ENCODE measurements at places on chromosomes 12 and 14.
A peak's percentile ranks its signal among the peaks of the same experiment; 100 is the strongest.

DNA sequence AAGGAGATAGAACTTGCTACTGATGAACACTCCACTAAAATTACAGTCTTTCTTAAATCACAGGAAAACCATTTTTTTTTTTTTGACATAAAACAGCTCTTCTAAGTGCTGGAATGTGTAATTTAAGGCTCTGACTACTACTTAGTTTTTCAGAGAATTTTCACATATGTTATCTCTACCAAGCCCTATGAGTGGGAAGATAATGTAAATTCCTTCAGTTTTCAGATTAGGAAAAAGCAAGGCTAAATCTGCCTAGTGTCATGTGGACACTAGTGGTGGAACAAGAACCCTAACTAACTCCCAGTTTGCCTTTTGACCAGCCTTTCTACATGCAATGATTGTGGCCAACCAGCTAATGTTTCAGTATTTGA lies 37.3 kb upstream of the CSRP2 start:
- H3K4me3 ChIP-seq, result no peak overlapping the region
- no peaks in the 10 kb centered on the region for H3K27me3 ChIP-seq
- no peak for DNase-seq
- H3K4me1 ChIP-seq, result no peaks in the 10 kb centered on the region

- H3K4me1 ChIP-seq, result peaks cover under 1% of the 10 kb centered on the region
- no peak overlapping the region for H3K27ac ChIP-seq
- H3K27me3 ChIP-seq, result no peaks in the 10 kb centered on the region
- H3K4me3 ChIP-seq, result no peak overlapping the region
- no peaks in the 10 kb centered on the region for H3K36me3 ChIP-seq
Observed at GRCh38 chr14:74980398-74980730, 22.4 kb upstream of the EIF2B2 start.

- no peak overlapping the region for H3K4me3 ChIP-seq
- H3K36me3 ChIP-seq, result no peaks in the 10 kb centered on the region
- H3K4me1 ChIP-seq, result no peaks in the 10 kb centered on the region
Observed at GRCh38 chr12:8855891-8856290, 33.5 kb downstream of the A2ML1 start.

DNA sequence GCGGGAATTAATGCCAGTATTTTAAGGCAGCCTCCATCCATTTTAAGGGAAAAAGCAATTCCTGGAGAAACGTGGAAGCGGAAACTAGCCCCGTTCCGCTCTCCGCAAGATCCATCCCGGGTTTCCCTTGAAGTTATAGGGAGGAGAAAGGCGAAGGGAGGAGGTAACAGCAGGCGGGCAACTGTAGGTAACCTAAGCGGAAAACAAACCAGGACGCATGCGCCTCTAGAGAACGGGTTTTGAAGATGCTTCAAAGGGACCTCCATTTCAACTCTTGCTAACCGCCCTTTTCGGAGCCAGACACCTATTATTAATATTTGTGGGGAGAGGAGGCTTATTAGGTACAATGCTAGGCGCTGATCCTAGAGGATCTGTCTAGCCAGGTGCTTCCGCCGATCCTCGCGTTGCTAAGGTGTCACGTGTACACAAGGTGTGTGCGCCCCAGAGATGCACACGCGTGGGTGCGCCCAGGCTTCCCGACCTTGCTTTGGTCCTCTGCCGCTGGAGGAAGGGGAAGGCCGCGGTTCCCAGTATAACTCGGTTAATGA lies 6.2 kb downstream of the TBX5 start:
- peaks cover 98% of the 10 kb centered on the region for H3K27me3 ChIP-seq
- H3K4me3 ChIP-seq, result no peak overlapping the region

DNA sequence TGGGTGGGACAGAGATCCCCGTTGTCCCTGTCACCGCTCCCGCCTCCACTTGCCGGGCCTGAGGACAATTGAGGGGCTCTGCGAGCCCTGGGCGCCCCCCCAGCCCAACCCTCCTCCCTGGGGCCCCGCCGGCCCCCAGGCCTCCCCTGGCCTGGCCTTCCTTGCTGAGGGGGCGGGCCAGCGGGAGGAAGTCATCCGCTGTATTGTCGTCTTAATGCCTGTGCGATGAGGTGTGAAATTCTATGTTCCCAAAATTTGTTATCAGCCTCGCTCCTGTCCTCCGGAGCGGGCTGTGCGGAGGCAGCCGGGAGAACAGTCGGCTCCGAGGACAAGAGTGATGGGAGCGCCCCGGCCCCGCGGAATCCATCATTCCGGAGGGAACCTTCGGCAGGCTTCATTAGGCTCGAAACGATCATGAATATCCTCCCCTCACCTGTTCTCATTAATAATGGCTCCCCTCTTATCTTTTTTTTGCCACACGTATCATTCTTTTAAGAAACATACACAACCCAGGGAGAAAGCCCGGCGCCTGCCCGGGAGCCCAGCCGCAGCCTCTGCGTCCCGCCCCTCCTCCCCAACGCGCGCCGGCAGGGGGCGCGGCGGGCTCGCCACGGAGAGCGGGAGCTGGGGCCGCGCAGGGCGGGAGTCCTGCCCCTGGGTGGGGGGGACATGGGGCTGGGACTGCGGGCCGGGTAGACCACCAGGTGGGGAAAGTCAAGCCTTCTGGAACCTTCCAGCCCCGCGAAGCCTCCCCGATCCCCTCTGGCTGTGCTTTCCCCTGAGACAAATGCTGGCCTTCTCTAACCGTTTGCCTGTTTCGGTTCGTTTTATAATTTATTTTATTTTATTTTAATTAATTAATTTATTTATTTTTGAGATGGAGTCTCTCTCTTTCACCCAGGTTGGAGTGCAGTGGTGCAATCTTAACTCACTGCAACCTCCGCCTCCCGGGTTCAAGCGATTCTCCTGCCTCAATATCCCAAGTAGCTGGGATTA lies 17.1 kb upstream of the DLK1 start:
- no peak for DNase-seq
- H3K27me3 ChIP-seq, result no peaks in the 10 kb centered on the region
- peak overlapping the region; percentile 80 for H3K27ac ChIP-seq
- H3K4me1 ChIP-seq, result peaks cover 19% of the 10 kb centered on the region
- no peaks in the 10 kb centered on the region for H3K36me3 ChIP-seq

GRCh38 chr12:75692876-75693275 lies 181.5 kb upstream of the KRR1 start:
- no peak overlapping the region for H3K27ac ChIP-seq
- H3K4me1 ChIP-seq, result no peaks in the 10 kb centered on the region
- no peak for DNase-seq
- no peaks in the 10 kb centered on the region for H3K36me3 ChIP-seq
- H3K27me3 ChIP-seq, result no peaks in the 10 kb centered on the region
- no peak overlapping the region for H3K4me3 ChIP-seq

GRCh38 chr12:9757433-9758025 lies 3.2 kb downstream of the CD69 start:
- no peaks in the 10 kb centered on the region for H3K27me3 ChIP-seq
- DNase-seq, result no peak
- H3K4me1 ChIP-seq, result no peaks in the 10 kb centered on the region
- no peaks in the 10 kb centered on the region for H3K36me3 ChIP-seq

- no peaks in the 10 kb centered on the region for H3K27me3 ChIP-seq
- DNase-seq, result no peak
- H3K36me3 ChIP-seq, result no peaks in the 10 kb centered on the region
- no peak overlapping the region for H3K4me3 ChIP-seq
Observed at GRCh38 chr12:79329933-79330332, 360.8 kb downstream of the PAWR start.

DNA sequence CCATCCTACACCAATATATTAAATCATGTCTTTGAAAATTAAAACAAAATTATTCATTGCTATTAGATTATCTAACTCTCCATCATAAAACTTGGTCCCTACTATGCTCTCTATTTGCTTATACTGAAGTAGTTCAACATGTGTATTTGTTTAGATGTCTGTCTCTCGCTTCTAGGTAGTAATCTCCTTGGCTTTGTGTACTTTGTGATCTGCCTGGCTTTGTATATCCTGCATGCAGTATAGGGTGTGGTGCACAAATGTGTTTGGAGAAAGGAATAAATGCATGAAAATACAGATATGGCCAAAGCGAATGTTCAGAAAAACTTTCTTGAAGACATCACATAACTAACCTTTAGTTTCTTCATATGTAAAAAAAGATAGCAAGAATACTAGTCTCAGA lies 246.6 kb upstream of the LRFN5 start:
- H3K4me3 ChIP-seq, result no peak overlapping the region
- H3K4me1 ChIP-seq, result no peaks in the 10 kb centered on the region
- no peak for DNase-seq
- no peaks in the 10 kb centered on the region for H3K36me3 ChIP-seq

- peak overlapping the region; percentile 93 for H3K27ac ChIP-seq
- no peaks in the 10 kb centered on the region for H3K27me3 ChIP-seq
- DNase-seq, result no peak
- peaks cover 79% of the 10 kb centered on the region for H3K4me1 ChIP-seq
Observed at GRCh38 chr14:68813318-68813838, 20.5 kb upstream of the ZFP36L1 start.

DNA sequence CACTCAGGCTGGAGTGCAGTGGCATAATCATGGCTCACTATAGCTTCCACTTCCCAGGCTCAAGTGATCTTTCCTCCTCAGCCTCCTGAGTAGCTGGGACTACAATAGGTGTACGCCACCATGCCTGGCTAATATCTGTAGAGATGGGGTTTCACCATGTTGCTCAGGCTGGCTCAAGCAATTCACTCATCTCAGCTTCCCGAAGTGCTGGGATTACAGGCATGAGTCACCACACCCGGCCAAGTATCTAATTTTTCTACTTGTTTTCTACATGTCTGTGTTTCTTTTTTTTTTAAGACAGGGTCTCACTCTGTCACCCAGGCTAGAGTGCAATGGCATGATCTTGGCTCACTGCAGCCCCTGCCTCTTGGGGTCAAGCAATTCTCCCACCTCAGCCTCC lies 119.7 kb upstream of the MED13L start:
- H3K4me1 ChIP-seq, result no peaks in the 10 kb centered on the region
- H3K4me3 ChIP-seq, result no peak overlapping the region
- H3K36me3 ChIP-seq, result no peaks in the 10 kb centered on the region
- no peak for DNase-seq

DNA sequence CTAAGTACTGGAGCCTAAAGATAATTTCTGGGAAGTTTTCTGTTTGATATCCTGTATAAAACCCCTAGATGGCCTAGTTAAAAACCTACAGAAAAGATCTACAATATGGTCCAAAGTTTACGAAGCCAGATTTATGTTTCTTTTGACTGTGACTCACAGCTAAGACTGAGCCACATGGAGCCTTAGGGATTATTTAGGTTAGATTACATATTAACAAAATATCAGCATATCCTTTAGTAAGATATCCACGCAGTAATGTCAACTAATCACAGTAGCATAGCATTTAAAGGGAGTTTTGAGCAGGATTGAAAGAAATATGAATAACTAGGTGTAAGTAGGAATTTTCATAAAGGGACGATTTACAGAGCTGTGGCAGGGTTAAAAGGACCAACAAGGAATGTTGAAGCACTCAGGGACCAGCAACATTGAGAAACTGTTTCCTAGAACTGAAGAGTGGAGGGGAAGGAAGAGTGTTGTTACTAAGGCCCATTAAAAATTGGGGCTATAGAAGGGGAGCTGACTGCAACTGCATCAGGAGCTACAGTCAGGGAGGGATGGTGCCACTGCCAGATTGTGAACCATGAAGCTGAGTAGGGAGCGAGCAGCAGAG lies 155.5 kb downstream of the DACT1 start:
- no peaks in the 10 kb centered on the region for H3K27me3 ChIP-seq
- H3K27ac ChIP-seq, result no peak overlapping the region
- no peak overlapping the region for H3K4me3 ChIP-seq
- DNase-seq, result no peak

DNA sequence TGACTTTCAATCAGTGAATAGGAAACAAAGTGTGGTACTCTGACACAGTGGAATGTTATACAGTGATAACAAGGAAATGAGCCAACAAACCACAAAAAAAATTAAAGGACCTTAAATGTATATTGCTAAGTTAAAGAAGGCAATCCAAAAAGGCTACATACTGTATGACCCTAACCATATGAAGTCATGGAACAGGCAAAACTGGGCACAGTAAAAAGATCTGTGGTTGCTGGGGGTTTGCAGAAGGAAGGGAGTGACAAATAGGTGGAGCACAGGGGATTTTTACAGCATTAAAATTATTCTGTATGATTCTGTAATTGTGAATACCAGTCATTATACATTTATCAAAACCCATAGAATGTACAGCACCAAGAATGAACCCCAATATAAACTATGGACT lies 112.6 kb downstream of the KCNC2 start:
- H3K4me3 ChIP-seq, result no peak overlapping the region
- no peaks in the 10 kb centered on the region for H3K27me3 ChIP-seq
- no peak overlapping the region for H3K27ac ChIP-seq
- no peaks in the 10 kb centered on the region for H3K4me1 ChIP-seq

Data from sigmoid colon (tissue), 7 donors.